ENCODE measurements at places on chromosomes 1 and 21.

GRCh38 chr1:195054217-195054687, 1554.0 kb downstream of the KCNT2 start:
- no peak for DNase-seq

DNA sequence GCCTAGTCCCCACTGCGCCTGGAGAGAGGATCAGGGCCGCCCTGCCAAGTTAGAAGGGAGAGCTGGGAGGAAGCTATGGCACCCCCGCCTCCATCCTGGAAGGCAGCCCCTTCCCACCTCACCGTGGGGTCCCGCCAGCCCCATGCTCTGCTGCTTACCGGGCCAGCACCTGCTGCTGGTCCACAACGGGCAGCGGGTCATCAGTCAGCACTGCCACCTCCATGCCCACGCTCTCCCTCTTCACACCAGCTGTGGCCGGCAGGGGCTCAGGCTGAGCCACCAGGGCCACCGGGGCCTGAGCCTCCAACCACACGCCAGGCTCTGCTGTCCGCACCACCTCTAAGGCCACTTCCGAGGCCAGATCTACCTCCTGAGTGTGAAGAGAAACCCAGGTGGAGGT, 23.5 kb upstream of the DDOST start:
- no peak for DNase-seq

- DNase-seq = no peak
Observed at GRCh38 chr1:157400766-157401165, 151.5 kb downstream of the FCRL5 start.

DNA sequence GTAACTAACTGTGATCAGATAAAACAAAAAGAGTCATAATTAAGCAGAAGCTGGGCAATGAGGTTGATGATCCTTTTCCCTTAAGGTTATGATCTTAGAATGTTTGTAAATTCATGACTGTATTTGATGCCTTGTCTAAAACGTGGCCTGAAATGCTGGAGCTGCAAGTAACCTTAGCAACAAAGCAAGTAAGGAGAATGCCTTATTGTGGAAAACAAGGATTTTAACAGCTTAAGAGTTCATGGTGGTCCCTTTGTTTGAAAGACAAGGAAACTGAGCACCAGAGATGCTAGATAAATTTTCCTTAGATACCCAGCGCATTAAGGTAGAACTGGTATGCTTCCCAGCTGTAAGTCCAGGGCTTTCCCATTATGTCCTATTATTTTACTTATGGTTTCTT, 25.7 kb upstream of the XPR1 start:
- DNase-seq = no peak

DNA sequence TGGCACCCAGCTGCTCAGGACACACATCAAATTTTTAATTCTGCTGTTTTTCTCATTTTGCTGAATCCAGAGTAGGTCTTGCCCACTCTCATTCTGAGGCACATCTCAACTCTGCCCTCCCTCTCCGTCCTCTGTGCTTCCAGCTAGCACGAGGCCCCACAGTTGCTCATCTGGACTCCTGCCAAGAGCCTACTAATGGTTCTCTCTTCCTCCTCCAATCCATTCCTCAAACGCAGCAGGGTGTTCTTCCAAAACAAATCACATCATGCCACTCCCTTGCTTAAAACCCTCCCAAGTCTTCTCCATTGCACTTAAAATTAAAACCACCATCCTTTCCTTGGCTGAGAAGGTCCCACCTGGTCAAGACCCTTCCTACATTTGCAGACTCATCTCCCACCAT, 49.8 kb upstream of the SCAF4 start:
- DNase-seq = no peak

GRCh38 chr1:232899268-232899667, 51.1 kb upstream of the NTPCR start:
- DNase-seq = no peak

- DNase-seq = no peak
Observed at GRCh38 chr21:46480466-46480865, 21.8 kb downstream of the DIP2A start.

DNA sequence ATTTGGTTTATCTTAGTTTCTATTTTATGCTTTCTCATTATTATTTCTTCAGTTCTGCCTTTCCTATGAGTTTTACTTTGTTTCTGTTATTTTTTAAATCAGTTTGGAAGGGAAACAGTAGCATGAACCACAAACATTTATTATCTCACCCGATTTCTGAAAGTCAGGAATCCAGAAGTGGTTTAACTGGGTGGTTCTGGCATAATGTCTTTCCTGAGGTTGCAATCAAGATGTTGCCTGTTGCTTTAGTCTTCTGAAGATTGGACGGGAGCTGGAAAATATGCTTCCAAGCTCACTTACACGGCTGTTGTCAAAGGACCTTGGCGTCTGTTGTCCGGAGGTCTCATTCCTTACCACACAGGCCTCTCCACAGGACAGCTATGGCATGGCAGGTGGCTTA, 50.4 kb downstream of the SNRPE start:
- no peak for DNase-seq

GRCh38 chr1:38062361-38063288, 16.0 kb upstream of the POU3F1 start:
- DNase-seq = no peak

GRCh38 chr1:9317591-9318417, 25.1 kb downstream of the SPSB1 start:
- DNase-seq = no peak

DNA sequence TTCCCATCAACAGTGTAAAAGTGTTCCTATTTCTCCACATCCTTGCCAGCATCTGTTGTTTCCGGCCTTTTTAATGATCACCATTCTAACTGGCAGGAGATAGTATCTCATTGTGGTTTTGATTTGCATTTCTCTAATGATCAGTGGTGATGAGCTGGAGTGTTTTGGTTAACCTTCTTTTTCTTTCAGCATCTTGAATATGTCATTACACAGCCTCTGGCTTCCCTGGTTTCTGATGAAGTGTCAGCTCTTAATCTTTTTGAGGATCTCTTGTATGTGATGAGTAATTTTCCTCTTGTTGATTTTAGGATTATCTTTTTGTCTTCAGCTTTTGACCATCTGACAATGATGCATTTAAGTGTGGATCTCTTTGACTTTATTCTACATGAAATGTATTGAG, 133.2 kb upstream of the GRIK3 start:
- no peak for DNase-seq

- no peak for DNase-seq
Observed at GRCh38 chr1:235908742-235909520, 42.2 kb upstream of the LYST start.

DNA sequence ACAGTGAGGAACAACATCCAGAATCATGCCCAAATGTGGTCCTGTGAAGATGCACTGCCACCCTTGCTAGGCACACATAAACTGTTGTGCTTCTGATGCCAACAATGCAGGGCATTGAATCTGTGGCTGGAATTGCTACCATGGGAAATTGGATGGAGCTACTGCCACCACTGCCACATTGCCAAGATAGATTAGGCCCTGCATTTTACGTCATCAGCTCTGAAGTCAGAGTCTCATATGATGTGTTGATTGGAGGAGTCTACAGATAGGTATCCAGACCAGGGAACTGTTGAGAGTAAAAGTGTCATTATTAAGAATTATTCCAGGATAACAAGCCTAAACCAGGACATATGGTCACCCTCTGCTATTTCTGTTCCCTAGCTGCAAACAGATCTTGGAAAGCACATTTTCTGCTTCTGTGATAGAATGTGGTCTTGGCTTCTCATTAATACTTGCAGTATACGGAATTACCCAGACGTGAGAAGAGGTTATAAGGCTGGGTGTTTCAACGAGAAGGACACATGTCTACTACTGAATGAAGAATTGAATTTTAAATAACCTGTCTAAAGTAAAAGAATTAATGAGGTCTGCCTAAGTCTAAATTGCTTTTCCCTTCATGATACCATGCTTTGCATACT, 106.6 kb downstream of the TNNI3K start:
- no peak for DNase-seq

DNA sequence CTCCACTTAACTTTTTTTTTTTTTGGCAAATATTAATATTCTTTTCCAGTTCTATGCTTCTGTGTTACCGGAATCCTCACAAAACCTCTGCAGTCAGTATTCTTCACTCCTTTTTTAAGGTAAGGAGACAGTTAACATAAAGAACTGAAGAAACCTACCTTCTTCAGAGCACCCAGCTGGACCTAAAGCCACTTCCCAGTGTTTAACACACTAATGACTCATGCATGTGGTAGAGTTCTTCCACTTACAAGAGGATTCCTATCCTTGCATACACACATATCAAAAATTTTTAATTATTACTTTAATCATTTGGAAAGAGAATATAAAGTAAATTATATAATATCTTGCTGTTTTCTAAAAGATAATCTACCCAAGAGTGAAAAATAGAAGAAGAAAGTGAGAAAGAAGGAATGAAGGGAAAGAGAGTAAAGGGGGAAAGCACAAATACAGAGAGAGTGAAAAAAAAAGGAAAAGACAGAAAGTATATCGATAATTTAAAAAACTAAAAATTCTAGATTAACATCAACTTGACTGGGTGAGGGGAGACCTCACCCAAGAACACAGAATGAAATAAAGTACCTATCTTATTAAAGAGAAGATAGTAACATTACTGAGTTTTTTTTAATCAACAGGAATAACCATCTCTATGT, 54.9 kb downstream of the ENAH start:
- DNase-seq = no peak

DNA sequence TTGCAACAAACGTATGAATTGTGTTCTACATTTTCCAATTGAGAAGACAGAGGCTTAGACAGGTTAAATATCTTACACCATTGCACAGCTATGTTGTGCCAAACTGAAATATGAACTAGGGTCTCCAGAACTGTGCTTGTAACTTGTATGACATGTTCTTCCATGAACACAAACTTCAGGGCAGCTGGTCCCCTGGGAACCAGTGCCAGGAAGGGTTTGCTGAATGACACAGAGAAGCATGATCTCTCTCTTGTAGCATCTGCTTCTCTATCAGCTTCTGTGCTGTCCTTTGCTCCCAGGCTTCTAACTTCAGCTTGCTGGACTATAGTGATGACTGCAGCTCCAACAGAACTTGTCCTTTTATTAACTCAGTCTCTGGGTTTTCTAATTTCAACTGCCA, 385.5 kb downstream of the SIPA1L2 start:
- no peak for DNase-seq

DNA sequence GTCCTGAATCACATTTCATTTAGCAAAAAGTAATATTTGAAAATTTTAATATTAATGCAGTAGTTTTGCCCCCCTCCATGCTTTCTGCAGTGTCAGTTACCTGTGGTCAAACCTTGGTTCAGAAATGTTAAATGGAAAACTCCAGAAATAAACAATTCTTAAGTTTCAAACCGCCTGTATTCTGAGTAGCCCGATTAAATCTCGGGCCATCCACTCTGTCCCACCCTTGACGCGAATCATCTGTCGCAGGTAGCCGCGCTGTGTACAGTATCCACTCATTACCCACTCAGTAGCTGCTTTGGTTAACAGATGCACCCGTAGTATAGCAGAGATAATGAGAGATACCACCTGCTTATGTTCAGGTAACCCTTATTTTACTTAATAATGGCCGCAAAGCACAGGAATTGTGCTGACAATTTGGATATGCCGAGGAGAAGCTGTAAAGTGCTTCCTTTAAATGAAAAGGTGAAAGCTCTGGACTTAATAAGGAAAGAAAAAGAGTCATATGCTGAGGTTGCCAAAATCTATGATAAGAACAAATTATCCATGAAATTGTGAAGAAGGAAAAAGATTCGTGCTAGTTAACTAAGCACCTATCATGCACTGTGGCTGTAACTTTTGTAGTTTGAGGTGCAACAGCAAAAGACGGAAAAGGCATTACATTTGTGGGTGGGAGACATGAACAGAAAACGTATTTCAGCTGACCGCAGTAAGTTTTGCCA, 889 bp upstream of the SCYL3 start:
- DNase-seq = no peak

DNA sequence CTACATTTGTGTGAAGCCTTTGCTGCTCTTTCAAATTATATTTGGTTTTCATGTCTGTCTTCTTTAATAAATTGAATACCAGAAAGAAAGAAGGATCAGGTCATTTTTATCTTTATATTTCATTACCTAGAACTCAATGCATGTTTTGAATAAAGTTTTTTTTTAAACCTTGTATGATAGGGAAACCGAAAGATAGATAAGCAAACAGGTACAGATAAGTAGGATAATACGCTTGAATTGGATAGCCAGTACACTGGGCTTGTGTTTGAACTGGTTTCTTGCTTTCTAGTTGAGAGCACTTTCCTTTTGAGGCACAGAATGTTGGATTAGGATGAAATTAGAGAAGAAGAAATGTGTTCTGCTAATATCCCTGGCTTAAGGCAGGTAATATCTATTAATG, 46.9 kb downstream of the PKN2 start:
- DNase-seq = no peak

DNA sequence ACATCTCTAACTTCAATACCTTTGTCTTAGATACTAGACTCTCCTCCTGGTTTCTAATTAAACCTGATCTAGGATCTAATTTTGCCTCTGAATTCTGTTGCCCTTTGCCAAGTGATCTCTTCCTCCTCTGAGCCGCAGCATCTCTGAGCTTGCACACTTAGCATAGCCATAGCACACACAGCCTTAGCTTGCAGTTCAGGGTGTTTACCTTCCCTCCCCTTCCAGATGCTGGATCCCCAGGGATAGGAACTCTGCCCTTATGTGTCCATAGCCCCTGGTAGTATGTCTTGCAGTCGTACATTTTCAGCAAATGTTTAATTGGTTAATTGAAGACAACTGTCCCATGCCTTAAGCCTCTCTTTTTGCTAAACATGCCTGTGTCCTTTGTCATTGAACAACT, 30.3 kb downstream of the SELL start:
- DNase-seq = no peak

GRCh38 chr1:110674337-110675059, at the start of gene KCNA3:
TSS of gene KCNA3 (minus strand) at chr1:110674940. CDS start at chr1:110674809, 131 bp downstream.
- peak; percentile 37 for DNase-seq

DNA sequence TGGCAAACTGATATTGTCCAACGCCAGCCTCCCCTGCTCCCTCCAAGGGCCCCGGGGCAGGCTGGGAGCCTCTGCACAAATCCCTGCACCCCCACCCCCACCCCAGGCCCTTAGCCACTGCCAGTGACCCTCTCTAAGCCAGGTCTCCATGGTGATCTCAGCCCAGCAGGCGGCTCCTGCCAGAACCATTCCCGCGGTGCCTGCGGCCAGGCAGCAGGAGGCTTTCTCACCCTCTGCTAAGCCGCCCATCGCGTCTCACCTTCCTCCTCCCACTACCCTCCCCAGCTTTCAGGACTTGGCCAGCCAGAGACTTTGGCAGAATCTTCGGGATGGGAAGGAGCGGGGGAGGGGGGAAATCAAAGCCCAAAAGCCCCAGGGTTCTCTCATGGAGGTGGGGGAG, 46.8 kb upstream of the WASF2 start:
- no peak for DNase-seq

- DNase-seq = no peak
Observed at GRCh38 chr21:42135386-42136052, 64.4 kb downstream of the UMODL1 start.

DNA sequence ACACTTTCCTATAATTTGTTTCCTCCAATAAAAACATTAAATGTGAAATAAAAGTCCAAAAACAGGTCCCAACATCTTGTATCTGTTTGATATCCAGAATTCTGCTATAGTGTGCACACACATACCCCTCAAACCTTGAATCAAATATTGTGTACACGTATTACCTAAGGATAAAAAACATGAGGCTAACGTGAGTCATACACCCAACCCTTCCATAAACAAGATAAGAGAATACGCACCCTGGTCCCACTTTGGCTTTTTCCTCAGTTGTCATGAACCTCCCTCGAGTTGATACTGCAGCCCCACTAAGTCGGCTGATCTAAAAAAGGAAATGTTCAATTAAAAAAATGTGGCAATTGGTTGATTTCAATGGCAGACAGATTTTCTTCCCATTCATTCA, 5.2 kb downstream of the KHDC4 start:
- DNase-seq = no peak

Measured in stimulated activated CD4-positive, alpha-beta T cell treated with anti-CD3 and anti-CD28 coated beads, TNF-alpha, amount 100 ng/mL, for 1 hour (primary cell).